ENCODE measurements at places on chromosomes 13 and 19.
A peak's percentile ranks its signal among the peaks of the same experiment; 100 is the strongest.

DNA sequence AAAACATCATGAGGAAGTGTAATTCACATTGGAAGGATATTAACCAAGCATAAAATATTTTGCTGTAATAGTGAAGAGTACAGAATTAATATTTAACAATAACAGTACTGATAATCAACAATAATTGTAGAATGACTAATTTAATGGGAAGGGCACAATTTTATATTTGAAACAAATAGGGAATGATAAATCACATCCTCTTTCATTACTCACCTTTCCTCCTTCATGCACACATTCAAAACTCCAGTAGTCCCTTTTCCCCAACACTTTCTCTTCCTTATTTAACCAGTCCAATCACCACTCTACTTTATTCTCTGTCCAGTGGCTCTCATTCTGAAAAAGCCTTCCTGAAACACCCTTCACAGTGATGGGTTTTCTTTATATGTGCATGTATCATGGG, 110.8 kb upstream of the POSTN start:
- no peak for DNase-seq
- H3K27me3 ChIP-seq, result no peaks in the 10 kb centered on the region
- H3K36me3 ChIP-seq, result no peaks in the 10 kb centered on the region
- H3K27ac ChIP-seq, result no peak overlapping the region
- H3K4me1 ChIP-seq, result no peaks in the 10 kb centered on the region
- H3K4me3 ChIP-seq, result no peak overlapping the region

- H3K4me3 ChIP-seq, result no peak overlapping the region
- no peaks in the 10 kb centered on the region for H3K36me3 ChIP-seq
- peaks cover 46% of the 10 kb centered on the region for H3K4me1 ChIP-seq
- no peaks in the 10 kb centered on the region for H3K27me3 ChIP-seq
- no peak for DNase-seq
Observed at GRCh38 chr13:99299920-99300341, 7.3 kb downstream of the GPR183 start.

- DNase-seq, result no peak
- H3K4me1 ChIP-seq, result no peaks in the 10 kb centered on the region
- H3K4me3 ChIP-seq, result no peak overlapping the region
Observed at GRCh38 chr13:79463604-79464003, 17.4 kb upstream of the NDFIP2 start.

DNA sequence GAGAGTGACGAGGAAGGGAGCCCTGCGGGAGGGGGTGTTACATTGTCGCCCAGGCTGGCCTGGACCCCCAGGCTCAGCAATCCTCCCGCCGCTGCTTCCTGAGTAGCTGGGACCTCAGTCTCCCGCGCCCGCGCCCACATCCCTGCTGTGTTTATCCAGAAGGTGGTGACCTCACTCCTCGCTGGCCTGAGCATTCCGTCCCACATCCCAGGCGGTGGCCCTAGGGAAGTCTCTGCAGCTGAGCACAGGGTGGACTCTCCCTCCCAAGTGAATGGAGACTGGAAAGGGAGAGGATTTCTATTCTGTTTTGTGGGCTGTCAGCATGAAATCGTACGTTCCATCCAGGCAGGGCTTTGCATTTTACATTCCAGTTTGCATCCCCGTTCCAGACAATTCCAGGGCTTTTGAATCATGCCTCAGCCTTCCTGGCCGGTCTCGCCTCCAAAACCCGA, 401 bp upstream of the ZNF765 start:
- DNase-seq, result no peak
- peaks cover 3% of the 10 kb centered on the region for H3K4me1 ChIP-seq
- H3K27ac ChIP-seq, result peak overlapping the region; percentile 15
- H3K36me3 ChIP-seq, result no peaks in the 10 kb centered on the region

DNA sequence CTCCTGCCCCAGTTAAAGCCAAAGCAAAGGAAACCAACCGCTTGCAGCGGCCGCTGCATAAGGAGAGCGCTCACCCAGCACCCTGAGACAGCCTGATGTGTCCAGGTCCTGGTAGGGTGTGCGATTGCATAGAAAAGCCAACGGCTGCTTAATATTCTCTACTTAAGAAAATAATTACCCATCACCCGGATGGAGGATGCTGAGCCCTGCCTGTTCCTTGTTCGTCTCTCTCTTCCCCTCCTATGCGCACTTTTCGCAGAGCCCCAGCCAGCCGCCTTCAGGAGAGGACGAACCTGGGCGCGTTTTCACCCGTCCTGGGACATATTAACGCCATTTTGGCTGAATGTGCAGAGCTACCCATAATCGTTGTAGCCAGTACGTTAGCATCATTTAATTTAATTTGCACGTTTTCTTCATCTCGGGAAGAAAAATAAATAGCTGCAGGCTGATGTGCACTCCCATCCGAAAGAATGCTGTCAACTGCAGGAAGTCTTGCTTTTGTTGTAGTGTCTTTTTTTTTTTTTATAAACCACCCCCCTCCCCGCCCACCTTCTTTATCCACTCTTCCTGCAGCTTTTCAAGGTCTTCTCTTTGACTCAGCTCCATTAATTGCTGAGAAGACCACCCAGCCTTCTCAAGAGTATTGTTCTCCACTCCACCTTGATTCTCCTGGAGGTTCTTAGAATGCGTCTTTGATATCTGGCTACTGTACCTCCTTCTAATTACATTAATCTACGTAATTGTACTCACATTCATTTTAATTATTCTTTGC, 214.5 kb downstream of the TEX29 start:
- peaks cover 44% of the 10 kb centered on the region for H3K27me3 ChIP-seq
- no peak for DNase-seq
- H3K27ac ChIP-seq, result no peak overlapping the region
- no peaks in the 10 kb centered on the region for H3K4me1 ChIP-seq
- no peaks in the 10 kb centered on the region for H3K36me3 ChIP-seq

DNA sequence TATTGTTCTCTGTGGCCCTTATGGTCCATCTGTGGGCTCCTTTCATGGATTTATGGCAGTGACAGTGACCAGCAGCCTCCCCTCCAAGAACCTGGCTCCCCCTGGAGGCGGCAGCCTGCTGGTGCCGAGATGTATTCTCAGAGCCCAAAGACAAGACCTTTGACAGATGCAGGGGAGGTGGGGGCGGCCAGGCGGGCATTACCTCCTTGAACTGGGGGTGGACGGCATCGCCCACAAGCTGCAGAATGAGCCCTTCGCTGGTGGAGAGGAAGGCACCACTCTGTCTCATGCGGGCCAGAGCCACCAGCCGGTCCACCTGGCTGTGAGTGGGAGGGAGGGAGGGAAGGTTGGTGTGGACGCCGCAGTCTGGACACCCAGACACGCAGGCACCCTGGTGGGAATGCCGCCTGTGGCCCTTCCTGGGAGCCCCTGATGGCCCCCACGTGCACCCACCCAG, 6.6 kb downstream of the ISOC2 start:
- H3K4me3 ChIP-seq, result no peak overlapping the region
- DNase-seq, result peak; percentile 57
- peaks cover 45% of the 10 kb centered on the region for H3K27me3 ChIP-seq
- H3K27ac ChIP-seq, result no peak overlapping the region
- peaks cover 25% of the 10 kb centered on the region for H3K4me1 ChIP-seq

DNA sequence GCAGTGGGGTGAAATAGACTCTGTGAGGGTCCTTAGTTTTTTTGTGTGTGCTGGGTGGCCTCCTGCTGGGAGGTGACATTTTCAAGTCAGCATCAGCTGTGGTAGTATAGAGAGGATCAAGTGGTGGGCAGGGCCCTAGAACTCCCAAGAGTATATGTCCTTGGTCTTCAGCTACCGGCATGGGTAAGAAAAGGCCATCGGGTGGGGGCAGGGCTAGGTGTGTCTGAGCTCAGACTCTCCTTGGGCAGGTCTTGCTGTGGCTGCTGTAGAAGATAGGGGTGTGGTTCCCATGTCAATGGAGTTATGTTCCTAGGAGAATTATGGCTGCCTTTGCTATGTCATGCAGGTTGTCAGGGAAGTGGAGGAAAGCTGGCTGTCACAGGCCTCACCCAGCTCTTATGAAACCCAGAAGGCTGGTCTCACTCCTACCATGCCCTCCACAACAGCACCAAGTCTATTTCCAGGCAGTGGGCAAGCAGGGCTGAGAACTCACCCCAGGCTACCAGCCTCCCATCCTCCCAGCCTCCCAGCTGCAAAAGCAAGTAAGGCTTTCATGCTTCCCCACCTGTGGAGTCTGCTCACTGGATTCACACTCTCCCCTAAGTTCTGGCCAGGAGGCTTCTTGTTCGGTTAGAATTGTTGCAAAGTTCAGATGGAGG, 130.6 kb upstream of the SOX1 start:
- H3K36me3 ChIP-seq, result no peaks in the 10 kb centered on the region
- no peak overlapping the region for H3K27ac ChIP-seq
- no peaks in the 10 kb centered on the region for H3K4me1 ChIP-seq
- no peaks in the 10 kb centered on the region for H3K27me3 ChIP-seq
- no peak for DNase-seq

GRCh38 chr19:21134934-21135366, 6.9 kb upstream of the ZNF431 start:
- H3K27ac ChIP-seq, result no peak overlapping the region
- no peak for DNase-seq
- H3K36me3 ChIP-seq, result no peaks in the 10 kb centered on the region
- no peak overlapping the region for H3K4me3 ChIP-seq

Measured in T-cell (primary cell).